ENCODE measurements at places on chromosomes 5 and 9.

- no peak for DNase-seq
Measured at GRCh38 chr5:140432916-140433315, 31.3 kb downstream of the ANKHD1 start.

DNA sequence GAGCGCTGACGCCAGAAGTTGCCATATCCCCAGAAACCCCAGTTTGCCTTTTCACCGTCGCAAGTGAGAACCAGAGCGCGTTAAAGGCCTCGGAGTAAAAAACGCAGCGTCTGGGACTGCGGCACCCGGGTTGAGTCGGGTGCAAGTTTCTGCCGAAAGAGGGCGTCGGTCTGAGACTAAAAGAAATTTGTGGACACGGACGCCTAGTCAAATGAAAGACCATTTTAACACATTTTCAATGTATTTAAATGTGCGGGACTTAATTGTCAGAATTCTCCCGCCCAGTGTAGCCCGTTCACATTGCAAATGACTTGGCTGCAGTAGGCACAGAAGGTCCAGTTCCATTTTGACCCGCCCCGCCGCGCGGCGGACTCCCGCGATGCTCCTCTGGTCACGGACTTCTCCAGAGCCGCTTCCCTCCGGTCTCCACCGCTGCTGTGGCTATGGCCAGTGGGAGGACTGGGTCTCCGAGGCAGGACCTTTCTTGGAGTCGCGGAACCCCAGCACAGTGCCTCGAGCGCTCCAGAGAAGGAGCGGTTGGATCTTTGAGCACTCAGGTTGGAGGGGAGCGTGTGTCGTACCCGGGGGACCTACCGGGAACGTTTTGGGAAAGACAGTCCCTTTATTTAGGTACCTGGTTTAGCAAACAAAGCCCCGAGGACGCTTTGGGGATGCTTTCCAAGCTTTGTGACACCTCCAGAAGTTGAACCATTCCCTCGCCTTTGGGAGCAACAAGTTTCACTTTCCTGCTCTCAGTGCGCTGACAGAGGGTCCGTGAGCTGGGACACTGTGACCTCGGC is 1.2 kb upstream of the NPR3 start:
- DNase-seq: no peak

- DNase-seq: no peak
Measured at GRCh38 chr9:99628849-99629620, 192.7 kb upstream of the NR4A3 start.

DNA sequence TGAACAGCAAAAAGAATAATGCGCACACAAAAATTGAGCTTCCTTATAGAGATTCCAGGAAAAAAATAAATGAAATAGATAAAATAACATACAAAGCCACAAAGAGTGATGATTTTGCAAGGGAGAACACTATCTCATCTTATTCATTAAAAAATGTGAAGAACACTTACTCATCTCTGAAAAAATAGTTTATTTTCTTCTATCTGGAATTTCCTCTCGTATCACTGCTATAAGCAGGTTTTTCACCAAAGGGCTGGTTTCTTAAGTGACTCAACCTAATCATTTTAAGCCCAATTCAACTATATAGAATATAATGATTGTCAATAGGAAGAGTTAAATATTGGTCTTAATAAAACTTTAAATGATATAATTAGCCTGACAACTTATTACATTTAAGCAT is 504.9 kb downstream of the NR2F1-AS1 start:
- DNase-seq: no peak

- DNase-seq: peak; percentile 76
Measured at GRCh38 chr5:33997331-33997983, 10.4 kb downstream of the AMACR start.

DNA sequence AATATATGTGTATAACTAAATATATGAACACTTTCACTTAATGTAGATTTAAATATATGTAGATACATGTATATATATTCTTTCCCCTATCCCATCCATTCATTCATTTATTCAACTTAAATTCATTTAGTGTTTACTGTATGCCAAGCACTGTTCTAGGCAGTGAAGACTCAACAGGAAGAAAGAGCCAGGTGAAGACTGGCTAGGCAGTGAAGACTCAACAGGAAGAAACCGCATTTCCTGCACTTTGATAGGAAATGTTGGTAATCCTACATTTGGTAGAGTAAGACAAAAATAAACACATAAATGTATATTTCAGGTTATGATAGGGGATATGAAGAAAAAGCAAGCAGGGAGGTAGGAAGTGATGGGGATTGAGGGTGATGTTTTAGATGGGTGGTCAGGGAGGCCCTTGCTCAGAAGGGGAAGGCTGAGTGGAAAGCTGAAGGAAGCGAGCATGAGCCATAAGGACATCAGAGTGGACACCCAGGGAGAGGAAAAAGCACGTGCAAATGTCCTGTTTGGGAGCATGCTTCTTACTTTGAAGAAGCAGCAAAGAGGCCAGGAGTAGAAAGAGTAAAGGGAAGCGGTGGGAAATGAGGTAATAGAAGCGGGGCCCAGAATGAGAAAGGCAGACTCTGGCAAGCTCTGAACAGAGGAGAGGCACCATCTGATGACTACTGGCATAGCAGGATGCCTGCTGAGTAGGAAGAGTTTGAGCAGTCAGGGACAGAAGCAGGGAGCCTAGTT is 227.8 kb upstream of the MAP3K1 start:
- DNase-seq: no peak

GRCh38 chr9:4850603-4851310 is 58.0 kb downstream of the RCL1 start:
- no peak for DNase-seq

DNA sequence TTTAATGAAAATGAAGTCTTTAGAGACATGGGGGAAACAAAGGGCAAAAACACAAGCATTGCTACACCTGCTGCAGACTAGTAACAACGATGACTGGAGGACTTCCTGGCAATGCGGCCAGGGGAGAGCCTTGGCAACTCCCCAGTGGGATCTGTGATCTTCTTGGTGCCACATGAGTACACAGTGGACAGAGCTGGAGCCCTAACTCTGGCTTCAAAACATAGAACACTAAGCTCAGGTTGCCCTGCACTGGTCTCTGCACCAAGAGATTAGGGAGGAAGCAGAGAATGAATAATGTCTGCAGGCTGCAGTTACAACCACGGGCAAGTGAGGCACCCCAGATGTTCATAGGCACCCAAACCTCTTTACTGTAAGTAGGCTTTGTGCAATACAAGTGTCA is 91.1 kb downstream of the MRPS27 start:
- DNase-seq: no peak

DNA sequence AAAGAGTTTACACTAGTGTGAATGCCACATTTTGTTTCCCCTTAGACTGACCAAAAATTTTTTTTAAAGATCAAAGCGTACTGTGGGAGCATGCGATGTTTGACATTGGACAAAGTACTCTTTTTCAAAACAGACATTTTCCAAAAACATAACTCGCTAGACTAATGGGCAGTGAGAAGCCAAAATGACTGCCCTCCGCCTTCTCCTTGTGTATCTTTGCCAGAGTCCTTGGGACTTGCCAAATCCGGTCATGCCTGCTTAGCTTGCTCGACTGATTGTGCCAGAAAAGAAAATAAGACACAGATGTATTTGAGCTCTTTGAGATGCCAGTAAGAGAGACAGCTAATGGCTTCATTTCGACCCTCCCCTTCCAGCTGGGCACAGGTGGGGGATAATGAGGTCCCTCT is 157.5 kb downstream of the MAPKAP1 start:
- no peak for DNase-seq

GRCh38 chr5:122951658-122952057 is 84.9 kb downstream of the PPIC start:
- no peak for DNase-seq

GRCh38 chr5:116032991-116033390 is 719 bp downstream of the ARL14EPL start:
- no peak for DNase-seq

- DNase-seq: no peak
Measured at GRCh38 chr5:136526791-136527190, 161.4 kb upstream of the TRPC7 start.

DNA sequence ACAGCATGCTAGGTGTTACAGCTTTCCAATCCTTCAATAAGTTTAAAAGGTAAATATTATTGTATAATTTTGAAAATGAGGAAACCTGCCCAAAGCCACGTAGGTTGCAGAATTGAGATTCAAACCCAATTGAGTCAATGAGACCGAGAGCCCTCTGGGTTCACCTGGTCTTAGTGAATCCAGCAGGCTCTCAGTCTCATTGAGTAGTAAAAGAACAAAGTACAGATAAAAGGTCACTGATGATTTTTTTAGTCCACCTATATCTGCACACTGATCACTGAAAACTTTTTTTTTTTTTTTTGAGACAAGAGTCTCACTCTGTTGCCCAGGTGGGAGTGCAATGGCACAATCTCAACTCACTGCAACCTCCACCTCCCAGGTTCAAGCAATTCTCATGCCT is 27.2 kb downstream of the PLPP1 start:
- DNase-seq: no peak

DNA sequence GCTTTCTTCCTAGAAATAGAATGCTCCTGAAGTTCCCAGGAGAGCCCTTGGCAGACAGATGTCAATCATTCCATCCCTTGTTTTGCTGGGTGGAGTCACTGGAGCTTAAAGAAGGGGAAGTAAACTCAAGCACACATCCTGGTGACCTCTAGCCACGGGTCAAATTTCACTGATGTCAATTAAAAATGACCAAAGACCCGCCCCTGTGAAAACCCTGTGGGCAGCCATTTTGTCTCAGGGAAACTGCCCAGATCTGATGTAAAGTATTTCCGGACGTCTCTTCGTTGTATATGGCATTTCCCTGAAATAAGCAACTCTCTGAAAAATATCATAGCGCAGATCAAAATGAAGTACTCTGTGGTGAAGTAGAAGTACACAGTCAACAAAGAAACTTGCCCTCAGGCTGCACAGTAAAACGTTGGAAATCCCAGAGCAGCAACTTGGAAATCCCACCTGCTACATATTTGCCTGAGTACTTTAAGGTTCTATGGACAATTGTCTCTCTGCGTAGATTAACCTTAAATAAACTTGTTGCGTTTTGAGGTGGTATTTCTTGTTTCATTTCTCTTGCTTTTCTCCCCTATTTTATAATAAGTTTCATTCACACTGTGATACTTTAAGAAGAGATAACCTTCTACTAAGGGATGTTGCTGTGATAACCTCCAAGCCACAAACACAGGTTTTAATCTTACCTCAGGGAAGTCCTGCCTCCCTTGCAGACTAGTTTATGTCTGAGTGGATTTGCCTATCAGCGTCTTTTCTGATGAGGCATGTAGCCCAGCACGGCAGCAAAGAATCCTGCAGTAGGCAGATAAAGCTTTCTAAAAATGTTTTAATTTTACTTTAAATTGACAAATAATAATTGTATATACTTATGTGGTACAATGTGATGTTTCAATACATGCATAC is 60.9 kb upstream of the PIP5K1B start:
- no peak for DNase-seq

DNA sequence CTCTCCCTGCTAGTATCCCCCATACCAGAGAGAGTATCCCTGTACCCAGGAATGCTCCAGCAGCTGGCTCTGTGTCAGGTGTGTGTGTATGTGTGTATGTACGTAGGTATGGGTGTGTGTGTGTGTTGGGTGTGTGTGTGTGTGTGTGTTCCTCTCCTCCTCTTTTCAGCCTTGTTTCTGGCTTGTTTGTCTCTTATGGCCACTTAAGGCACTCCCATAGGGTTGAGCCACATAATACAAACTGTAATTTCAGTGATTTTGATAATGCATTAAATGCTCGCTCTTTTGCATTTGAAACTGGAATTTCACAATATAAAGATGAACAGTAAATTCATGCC is 80.8 kb upstream of the SH3PXD2B start:
- no peak for DNase-seq

DNA sequence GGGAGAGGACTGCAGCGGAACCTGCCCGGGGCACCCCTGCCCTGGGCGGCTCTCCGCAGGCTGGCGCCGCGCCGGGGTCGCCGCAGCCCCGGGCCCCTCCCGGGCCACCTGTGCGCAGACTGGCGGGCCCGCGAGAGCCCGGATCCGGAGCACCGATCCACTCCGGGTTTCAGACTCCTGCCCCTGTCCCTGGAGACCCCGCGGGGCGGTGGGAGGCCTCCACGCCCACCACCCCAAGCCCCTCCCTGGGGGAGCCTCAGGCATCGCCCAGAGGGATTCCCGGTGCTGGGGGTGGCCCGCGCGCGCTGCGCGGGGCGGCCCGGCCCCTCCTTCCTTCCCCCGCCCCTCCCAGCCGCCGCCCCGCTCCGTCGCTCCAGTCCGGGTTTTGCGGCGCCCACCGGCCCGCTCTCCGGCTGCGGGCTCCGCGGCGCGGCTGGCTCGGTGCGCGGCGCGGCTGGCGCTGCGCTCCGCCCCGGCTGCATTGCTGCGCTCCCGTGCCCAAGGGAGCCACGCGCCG is at the start of gene UNC5A:
TSS of gene UNC5A (plus strand) at position 479 of the 517 bp plus-strand sequence. CDS start 192 bp downstream, outside the sequence.
- DNase-seq: peak; percentile 80

DNA sequence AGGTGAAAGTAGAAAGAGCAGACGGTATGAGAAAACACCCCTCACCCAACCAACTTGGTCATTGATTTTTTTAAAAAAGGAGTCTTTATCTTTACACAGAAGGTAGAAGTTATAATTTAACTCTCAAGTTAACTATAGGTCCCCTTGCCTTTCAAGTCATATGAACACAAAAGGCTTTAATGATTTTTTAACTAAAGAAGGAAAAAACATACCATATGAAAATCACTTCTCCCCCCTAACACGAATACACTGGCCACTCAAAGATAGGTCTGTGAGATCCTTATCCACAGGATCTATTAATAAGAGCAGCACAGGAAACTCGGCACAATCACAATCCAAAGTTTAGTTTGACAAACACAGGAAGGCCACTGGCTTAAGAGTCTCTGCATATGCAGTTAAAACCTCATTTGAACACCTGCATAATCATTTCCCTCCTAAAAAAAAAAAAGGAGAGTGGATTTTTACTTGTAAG is 138.0 kb downstream of the ENC1 start:
- no peak for DNase-seq

DNA sequence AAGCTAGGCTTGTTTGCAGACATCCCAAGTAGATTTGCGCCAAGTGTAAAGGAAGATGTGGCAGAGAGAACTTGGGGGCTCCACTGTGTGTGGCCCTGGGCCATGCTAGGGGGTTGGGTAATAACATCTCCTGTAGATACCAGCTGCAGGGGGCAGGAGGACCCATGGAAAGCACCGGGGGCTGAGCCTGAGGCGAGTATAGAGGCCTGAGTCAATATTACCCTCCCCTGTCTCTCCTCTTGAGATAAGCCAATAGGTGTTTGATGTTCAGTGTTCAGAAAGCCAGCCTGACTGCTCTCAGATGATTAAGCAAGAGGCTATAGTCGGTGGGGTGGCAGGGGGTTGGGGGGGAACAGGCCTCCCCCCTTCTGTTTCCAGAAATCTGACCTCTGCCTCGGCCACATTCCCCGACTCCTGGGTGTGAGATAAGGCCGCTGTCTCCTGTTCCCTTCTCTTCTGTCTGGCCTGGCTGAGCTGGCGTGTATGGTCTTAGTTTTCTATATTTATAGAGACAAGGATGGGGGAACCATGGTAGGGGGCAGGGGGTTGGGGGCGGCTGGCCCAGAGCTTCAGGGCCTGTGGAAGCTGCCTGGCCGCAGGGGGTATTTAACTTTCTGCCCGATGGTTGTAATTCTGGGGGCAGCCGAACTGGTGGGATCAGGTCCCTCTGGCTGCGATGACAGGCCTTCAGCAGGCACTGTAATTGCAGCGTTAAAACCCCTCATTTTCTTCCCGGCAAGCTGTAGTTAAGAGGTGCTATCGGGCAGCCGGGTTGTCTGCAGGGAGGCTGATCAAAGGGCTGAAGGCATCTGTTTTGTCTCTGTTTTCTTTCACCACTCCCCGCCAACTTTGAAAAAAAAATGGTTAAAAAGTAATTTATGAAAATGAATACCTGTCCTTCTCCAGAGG is 292.0 kb downstream of the NSG2 start:
- DNase-seq: peak; percentile 27

GRCh38 chr9:117415358-117415914 is 579 bp upstream of the ASTN2 start:
- peak; percentile 8 for DNase-seq

GRCh38 chr5:42596817-42597216 is 159.8 kb upstream of the CCDC152 start:
- DNase-seq: no peak
